Large intestine (tissue), 12 donors: ENCODE measurements at places on chromosomes 7 and 10. TPM values are rescaled to one million over a fixed set of nuclear protein-coding genes. Genes with fewer than 3 reads are reported as not detected.

DNA sequence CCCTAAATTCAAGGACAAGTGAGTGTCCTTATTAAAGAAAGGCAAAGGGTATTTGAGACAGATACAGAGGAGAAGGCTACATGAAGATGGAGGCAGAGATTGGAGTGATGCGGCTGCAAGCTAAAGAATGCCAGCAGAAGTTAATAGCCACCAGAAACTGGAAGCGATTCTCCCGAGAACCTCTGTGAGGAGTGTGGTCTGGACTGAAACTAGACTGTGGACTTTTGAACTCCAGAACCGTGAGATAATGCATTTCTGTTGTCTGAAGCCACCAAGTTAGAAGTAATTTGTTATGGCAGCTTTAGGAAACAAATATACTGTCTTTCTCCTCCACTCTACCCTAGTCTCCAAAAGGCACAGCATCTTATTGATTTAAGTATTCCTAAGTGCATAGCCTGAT is 80.3 kb upstream of the CREB5 start:
- peak; percentile 66 for DNase-seq

PLPP4 gene
- 3.1 TPM for polyA plus RNA-seq

- no peak for DNase-seq
These were observed 22.1 kb upstream of the FBXW4 start for GRCh38 chr10:101716891-101717659.

GRCh38 chr10:97328646-97329453 is 5.7 kb downstream of the FRAT2 start:
- DNase-seq: no peak

- no peak for DNase-seq
These were observed 49.7 kb downstream of the CCDC71L start for GRCh38 chr7:106610996-106611886.

NEURL1 gene
- 34.9 TPM for polyA plus RNA-seq

- DNase-seq: no peak
These were observed 21.6 kb downstream of the PTER start for GRCh38 chr10:16458166-16458955.

GRCh38 chr10:127293640-127294039 is 97.2 kb upstream of the INSYN2A start:
- no peak for DNase-seq

STEAP2 gene
- 19.2 TPM for polyA plus RNA-seq

IDI2 gene
- polyA plus RNA-seq: not detected

DNA sequence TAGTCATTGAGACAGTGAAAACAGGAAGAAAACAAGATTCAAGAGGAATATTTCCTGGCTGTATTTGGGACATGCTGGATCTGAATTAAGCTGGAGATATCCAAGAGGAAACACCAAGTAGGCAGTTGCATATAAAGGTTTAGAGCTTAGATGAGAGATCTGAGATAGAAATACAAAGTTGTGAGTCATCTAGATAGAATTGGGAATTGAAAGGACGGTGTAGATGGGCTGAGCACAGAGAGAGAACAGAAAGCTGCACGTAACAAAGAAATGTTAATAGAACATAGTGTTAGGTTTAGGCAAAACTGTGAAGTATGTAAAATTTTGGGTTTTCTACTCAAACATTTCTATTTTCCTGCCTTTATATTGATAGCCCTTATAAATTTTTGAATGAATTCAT is 218.5 kb upstream of the TMEM196 start:
- no peak for DNase-seq

DNA sequence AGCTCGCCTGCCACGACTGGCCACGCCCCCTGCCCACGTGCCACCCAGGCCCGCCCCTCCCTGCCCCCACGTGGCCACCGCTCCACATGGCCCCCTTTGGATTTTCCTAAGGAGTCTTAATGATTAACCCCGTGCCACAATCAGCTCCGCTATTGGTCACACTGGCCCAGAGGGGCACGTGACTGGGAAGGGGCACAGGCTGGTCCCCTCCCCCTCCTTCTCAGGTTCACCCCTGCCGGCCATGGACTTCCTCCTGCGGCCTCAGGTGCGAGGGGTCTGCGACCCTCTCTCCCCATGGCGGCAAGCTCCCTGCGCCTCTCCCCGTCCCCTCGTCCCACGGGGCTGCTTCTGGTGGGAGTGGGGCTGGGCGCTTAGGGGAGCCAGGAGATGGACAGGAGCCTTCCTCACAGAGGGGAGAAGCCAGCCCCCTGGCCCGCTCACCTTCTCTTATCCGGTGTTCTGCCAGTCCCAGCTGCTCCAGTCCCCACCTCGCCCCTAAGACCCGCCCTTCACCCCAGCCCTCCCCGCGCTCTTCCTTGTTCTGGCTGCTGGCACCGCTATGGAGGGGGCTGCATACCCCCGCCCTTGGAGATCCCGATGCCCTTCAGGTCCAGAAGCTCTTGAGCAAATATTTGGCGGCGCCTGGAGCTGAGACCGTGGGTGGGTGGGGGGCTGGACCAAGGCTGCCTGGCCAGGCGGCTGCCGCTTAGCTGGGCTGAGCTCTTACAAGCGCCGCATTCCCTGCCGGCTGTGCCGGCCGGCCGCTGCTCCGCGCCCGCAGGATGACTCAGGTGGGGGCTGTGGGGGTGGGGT is 3.2 kb downstream of the SLC4A2 start:
- DNase-seq: peak; percentile 96

GRCh38 chr7:142961973-142962926 is at the start of gene KEL:
Gene KEL, minus strand, starts transcription at chr7:142962363. Its CDS starts 157 bp downstream, at chr7:142962206.
- DNase-seq: peak; percentile 53

DNA sequence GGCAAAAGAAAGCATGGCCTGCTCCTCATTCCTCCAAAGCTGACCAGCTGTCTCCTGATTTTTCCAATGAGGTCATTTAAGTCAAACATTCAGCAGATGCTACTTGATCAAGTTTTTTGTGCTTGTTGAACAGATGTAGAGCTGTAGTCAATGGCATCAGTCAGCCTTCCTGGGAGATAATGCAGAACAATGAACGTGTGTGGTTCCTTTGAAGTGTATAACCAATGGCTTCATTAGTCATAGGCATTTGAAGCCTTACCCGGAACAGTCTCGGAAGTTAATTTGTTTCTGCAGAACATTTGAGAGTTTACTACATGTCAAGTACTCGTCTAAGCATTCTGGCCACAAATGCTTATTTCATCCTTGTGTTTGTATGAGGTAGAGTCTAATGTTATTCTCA is 227.1 kb downstream of the ADRA2A start:
- peak; percentile 14 for DNase-seq

GLCCI1 gene
- polyA plus RNA-seq: 13.8 TPM

ITIH5 gene
- 6.8 TPM for polyA plus RNA-seq

DNA sequence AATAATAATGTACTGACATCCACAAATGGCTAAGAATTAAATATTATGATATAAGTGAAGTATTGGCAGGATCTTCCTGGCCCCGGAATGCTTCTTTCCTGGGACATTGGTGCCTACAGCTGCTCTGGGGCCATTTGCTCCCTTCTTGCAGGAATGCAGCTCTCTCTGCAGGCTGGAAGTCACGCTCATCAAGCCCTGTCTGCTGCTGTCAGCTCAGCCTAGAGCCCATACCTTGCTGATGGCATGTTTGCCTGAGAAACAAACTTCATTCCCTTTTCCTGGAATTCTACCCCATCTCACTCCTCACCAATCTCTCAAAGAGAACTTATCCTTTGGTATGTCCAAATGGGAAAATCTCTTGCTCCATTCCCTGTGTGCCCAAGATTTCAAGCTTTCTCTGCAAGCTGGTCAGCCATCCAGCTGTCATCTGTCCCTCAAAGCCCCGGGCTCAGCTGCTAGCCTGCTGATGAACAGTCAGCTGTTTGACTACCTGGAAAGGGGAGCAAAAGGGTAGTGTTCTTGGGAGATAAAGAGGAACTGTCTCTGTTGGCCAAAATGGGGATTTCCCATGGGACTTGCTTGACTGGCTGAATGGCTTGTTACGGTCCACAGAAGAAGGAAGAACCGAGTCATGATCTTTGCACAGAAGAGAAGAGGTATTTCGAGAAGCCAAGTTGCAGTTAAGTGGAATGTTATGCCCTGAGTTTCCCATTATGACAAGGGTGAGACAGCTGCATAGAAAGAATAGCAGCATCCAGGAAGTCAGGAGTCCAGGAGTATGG is 12.0 kb upstream of the RASSF4 start:
- DNase-seq: no peak

GPR26 gene
- polyA plus RNA-seq: 0.16 TPM

GRCh38 chr10:75466886-75467285 is 35.5 kb downstream of the LRMDA start:
- DNase-seq: no peak

HEPACAM2 gene
- 63.2 TPM for polyA plus RNA-seq

PLXDC2 gene
- polyA plus RNA-seq: 19.0 TPM

GPC2 gene
- 3.9 TPM for polyA plus RNA-seq

GFRA1 gene
- 17.4 TPM for polyA plus RNA-seq

GRCh38 chr10:8616166-8616565 is 561.7 kb downstream of the GATA3 start:
- no peak for DNase-seq

DNA sequence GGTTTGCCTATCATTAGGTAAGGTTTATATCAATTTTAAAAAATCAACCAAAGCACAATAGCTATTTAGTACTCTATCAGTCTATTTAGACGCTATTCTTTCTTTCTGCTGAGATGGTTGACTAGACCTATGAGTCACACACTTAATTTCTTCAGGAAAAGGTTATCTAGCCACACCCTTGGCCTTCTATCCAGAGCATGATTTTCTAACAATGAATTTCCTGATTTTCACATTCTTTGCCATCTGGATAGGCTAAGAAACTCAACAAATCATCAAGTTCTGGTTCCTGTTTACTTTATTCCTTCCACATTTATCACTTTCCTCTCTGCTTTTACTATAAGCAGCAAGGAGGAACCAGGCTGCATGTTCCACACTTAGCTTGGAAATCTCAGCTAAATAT is 8.1 kb downstream of the PRPS1L1 start:
- DNase-seq: no peak

- no peak for DNase-seq
These were observed 96.1 kb downstream of the FAM107B start for GRCh38 chr10:14678637-14679036.

GRCh38 chr10:118843647-118844265 is 89.0 kb upstream of the CACUL1 start:
- no peak for DNase-seq

INMT gene
- 10.1 TPM for polyA plus RNA-seq

TMEM196 gene
- polyA plus RNA-seq: 0.79 TPM

DNA sequence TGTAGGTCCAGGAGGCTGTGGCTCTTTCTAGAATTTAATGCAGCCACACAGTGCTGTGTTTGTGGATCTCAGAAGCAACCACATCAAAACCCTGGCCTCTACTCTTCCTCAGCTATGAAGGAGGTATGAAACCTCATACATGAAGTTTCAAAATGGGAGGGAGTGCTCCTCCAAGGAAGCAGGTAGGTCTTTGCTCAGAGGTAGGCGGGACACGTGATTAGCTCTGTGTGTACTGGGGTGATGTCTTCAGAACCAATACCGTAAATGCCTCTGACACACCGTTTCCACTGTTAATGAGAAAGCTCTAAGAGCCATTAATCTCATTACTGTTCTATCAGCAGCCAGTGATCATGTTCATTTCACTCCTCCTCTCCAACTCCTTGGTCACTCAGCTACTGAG is 126.1 kb downstream of the PLXNA4 start:
- peak; percentile 50 for DNase-seq

DNA sequence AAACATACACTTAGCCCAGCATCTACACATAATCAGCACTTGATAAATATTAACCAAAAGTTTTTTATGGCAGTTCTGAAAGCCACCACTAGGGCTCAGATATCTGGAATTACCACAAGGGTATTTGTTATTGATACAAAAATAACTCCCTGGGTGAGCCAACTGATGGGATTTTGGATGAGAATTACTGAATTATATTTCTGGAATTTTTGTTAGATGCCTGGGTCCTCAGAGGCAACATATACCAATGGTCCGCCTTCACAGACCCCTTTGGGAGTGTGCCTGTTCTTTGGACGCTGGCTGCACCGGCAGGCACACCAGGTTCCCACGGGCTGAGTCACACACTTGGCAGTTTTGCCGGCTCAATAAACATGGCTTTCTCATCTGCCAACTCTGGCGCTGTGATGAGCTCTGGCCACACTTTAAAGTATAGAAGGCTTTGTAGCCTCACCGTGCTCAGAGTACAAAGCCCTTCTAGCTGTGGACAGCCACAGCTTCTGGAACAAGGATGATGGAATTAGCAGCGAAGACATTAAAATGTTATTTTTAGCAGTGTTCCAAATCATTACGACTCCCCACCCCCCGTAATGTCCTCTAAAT is 24.5 kb upstream of the EEPD1 start:
- no peak for DNase-seq

SOSTDC1 gene
- 11.0 TPM for polyA plus RNA-seq

ASAH2 gene
- 64.5 TPM for polyA plus RNA-seq

GRCh38 chr7:73779517-73779916 is 9.4 kb upstream of the CLDN3 start:
- no peak for DNase-seq

DNA sequence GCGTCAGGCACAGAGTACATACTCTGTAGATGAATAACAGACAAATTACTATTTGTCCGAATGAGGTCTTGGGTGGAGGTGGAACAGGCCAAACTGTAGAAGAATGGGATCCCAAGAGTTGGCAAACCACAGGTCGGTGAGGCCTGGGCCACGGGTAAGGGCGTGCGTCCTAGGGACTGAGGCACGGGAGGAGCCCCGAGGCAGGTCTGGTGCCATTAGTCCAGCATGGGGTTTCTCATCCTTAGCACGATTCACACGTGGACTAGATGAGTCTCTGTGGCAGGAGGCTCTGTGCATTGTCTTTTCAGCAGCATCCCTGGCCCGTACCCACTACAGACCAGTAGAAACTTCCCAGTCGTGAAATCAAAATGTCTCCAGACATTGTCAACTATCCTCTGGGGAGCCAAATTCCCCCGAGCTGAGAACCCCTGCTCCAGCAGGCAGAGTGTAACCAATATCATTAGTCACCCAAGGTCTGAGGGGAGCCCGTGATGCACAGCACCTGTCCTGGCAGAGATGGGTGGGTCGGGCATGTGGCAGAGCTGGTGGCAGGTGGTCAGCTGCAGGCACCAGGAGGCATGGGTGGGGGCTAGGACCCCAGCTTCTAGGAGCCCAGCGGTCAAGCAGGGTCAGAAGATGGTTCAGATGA is 61.3 kb downstream of the COL13A1 start:
- no peak for DNase-seq

SPRN gene
- 4.9 TPM for polyA plus RNA-seq

PDZD7 gene
- polyA plus RNA-seq: 95.8 TPM

GRCh38 chr10:30986053-30986555 is 45.6 kb downstream of the ZNF438 start:
- no peak for DNase-seq

DNA sequence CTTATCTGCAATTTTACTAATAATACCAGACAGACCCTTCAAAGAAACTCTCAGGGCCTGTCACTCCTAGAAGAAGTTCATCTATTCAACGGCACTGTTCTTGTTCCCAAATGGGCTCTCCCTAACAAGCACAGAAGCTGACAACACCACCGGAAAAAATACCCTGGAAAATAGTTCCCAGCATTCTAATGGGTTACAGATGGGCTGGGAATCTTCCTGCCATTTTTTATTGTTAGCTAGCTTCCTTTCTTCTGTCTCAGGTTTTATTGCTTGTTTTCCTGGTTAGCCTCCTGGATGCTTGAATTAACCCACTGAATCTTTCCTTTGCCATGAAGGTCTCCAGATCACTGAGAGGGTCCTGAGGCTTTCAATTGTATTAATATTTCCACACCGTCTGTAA is 689.8 kb upstream of the NRP1 start:
- DNase-seq: no peak

- no peak for DNase-seq
These were observed 15.1 kb upstream of the COL17A1 start for GRCh38 chr10:104100795-104101194.

IFIT1B gene
- polyA plus RNA-seq: 0.34 TPM
